ENCODE measurements at places on chromosomes 12 and 14.

- no peak for DNase-seq
Measured at GRCh38 chr14:74469548-74470518, 23.3 kb downstream of the NPC2 start.

DNA sequence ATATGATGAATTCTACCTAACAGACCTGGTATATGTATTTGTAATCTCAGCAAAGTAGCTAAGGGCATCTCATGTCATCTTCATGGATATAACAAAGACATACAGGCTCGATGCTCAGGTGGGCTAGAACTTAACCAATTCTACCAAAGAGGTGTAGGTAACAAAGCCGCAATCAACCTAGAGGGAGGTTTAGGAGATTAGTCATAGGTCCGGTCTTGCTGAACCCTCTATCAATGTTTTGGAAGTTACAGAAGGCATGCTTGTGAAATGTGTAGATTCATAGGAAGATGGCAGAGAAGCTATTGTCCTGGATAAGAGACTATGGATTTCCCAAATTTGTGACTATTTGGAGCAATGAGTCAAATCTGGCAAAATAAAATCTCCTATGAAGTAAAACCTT is 42.6 kb upstream of the SYCP3 start:
- DNase-seq, result no peak

- DNase-seq, result no peak
Measured at GRCh38 chr14:59132796-59133494, 55.5 kb upstream of the DAAM1 start.

- no peak for DNase-seq
Measured at GRCh38 chr12:56248711-56249110, 9.5 kb downstream of the ANKRD52 start.

- DNase-seq, result no peak
Measured at GRCh38 chr12:133010657-133011297, 24.6 kb downstream of the ZNF26 start.

GRCh38 chr12:29610473-29611170 is 113.1 kb upstream of the OVCH1 start:
- no peak for DNase-seq

DNA sequence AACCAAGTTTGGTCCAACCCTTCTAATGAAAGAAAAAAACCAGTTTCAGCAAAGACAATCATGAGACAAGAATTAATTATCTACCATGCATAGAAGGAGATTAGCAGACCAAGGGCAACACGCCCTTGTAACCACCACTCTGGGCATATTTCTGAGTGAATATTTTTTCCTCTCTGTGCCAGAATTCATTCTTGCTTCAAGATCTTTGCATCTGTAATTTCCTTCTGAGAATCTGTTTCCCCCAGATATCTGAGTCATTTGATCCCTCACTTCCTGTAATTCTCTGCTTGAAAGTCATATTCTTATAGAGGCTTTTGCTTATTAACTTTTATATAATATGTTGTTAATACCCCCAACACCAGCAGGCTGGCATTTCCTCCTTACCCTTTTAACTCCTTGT is 243.7 kb downstream of the SLC16A7 start:
- DNase-seq, result no peak

DNA sequence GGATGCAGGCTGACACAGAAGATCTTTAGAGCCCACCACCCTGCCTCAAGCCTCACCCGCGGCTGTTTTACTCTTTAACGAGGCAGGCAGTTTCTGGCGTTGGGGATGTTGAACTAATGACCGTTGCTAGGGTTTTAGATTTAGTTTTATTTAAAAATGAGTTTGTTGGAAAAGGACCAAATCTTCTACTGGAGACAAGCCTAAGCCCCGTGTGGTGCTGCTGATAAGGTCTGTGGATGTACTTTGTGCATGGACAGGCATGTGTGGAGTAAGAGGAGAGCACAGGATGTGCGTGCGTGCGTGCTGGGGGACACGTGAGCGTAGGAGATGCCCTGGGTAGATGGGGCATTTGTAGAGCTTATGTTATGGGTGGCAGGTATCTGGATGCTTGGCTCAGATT is 5.7 kb downstream of the NTF3 start:
- no peak for DNase-seq

DNA sequence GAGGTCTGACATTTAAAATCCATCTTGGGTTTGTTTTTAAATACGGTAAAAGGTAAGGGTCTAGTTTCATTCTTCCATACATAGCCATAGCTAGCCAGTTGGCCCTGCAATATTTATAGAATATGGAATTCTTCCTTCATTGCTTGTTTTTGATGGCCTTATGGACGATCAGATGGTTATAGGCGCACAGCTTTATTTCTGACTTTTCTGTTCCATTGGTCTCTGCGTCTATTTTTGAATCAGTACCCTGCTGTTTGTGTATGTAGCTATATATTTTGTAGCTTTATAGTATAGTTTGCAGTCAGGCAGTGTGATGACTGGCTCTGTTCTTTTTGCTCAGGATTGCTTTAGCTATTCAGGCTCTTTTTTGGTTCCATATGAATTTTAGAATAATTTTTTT is 366.8 kb upstream of the MIS18BP1 start:
- no peak for DNase-seq

DNA sequence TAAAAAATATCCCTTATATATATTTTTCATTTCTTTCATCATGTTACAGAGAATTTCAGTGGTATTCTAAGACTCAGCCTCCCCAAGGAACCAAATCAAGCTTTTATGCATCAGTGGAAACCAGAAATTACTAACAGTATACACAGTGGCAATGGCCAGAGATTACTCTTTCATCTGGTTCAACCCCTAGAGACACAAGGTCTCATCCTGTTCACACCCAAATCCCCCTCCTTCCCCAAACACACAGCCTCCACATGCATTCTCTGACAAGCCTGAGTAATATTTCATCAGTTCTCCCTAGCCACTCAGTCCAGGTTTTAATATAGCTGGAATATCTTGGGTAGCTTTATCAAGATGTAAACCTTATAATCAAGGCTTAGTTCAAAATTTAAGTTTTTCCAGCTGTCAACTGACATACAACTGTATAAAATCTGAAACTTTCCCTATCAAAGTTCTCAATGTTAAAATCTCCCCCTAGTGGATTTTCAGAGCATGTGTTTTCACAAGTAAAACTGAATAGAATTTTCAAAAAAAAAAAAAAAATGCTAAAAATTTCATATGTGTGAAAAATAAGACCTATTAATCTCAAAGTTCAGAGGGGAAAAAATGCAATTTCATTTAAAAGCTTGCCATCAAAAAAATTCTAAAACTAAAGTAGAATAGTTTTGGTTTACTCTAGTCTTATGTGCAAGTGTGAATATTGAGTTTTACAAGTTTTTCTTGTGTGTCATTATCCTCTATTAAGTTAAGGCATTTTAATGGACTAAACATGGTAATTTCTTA is 10.5 kb upstream of the SSTR1 start:
- no peak for DNase-seq

GRCh38 chr12:2680676-2681039 is 114.1 kb upstream of the FKBP4 start:
- no peak for DNase-seq

Data from activated naive CD8-positive, alpha-beta T cell treated with anti-CD3 and anti-CD28 coated beads, Interleukin-2, amount 10 ng/mL, durations not matched to agents 7 days and 5 days (primary cell).